Activated CD4-positive, alpha-beta T cell treated with anti-CD3 and anti-CD28 coated beads, Interleukin-2, amount 50 U/mL, for 1 hour (primary cell): ENCODE measurements at places on chromosomes 5 and 9.

GRCh38 chr9:134709512-134710270, 68.1 kb downstream of the COL5A1 start:
- DNase-seq: no peak

DNA sequence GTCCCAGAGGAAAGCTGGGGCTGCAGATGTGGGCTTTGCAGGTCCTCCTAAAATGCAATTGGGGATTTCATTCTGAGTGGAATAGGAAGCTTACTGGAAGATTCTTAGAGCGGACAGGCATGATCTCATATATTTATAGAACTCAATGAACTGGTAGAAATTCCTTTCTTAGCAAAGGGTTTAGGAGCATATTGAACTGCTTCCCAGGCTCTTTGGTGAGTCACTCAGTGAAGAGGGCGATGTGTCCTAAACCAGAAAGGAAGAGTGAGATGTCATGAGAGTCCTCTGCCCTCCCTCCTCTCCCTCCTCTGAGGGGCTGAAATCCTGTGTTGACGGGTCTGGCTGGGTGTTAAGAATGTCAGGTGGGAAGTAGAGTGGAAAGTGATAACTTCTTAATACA, 26.3 kb upstream of the SEMA6A start:
- no peak for DNase-seq

GRCh38 chr9:132424857-132425674, 15.1 kb downstream of the CFAP77 start:
- no peak for DNase-seq

DNA sequence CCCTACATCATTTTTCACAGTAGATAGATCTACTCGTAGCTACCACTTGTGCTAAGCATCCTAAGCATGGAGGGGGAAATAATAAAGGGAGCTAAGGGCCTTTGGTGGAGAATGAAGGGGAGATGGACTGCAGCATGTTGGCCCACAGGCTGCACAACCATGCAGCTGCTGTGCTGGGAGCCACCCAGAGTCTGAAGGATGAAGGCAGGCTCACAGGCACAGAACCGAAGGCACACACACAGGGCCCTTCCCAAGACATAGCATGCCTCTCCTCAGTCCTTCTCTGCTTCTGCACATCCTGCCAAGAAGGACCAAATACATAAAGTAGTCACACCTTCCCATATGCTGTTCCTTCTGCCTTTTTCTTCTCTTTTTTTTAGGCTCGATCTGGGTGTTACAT, 6.6 kb downstream of the FAM193B start:
- DNase-seq: no peak

DNA sequence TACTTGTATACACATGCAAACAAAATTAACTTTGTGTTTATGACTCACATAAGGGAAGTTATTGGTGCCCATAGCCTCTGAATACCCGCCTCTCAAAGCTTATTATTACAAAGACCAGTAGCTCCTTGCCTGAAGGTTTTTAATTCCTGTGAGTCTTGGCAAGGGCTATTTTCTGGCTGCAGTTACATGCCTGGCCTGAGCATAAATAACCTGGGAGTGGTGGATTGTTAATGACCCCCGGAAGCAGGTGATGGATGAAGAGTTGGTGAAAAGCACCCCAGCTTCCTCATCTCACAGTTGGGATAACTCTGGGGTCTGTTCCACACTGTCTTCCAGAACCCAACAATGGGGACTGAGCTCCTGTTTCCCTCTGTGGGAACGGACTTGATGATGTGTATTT, 594.5 kb downstream of the PDE4D start:
- no peak for DNase-seq

DNA sequence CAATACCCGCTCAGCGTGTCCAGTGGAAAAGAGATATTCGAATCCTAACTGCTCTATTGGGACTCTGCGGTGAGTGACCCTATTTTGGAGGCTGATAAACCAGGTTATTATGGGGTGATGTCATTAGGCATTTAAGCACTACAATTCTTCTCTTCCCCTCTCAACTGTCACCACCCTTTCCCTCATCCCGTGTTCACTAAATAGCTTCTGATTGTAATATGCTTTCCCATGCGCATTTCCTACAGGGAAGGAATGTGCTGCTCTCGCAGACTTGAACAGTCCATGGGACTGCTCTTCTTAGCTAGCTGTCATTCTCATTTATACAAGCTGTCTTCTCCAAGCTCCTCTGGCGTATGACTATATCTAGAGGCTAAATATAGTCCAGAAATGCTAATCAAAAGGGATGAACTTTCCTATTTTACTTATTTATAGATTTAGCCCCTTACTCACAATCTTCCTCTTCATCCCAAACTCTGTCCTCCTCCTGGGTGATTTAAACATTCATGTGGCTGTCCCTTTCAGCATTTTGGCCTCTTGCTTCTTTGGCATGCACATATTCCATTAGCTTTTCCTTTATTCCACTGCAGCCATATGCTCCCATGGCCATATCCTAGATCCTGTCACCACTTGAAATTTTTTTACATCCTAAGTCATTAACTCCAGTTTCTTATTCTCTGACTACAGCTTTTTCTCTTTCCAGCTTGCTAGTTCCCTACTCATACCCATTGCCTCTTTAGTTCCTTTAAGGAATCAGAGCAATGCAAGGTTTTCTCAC, 39.6 kb upstream of the CSNK1G3 start:
- DNase-seq: no peak

- DNase-seq: no peak
Measured at GRCh38 chr5:2306711-2307110, 424.0 kb upstream of the IRX4 start.

GRCh38 chr5:67262206-67262605, 65.6 kb upstream of the CD180 start:
- no peak for DNase-seq

- DNase-seq: no peak
Measured at GRCh38 chr9:69893057-69893456, 72.4 kb downstream of the CFAP95 start.

GRCh38 chr5:133065471-133065870, 13.7 kb downstream of the HSPA4 start:
- no peak for DNase-seq

GRCh38 chr9:127490535-127491230, 39.4 kb downstream of the LRSAM1 start:
- DNase-seq: no peak

DNA sequence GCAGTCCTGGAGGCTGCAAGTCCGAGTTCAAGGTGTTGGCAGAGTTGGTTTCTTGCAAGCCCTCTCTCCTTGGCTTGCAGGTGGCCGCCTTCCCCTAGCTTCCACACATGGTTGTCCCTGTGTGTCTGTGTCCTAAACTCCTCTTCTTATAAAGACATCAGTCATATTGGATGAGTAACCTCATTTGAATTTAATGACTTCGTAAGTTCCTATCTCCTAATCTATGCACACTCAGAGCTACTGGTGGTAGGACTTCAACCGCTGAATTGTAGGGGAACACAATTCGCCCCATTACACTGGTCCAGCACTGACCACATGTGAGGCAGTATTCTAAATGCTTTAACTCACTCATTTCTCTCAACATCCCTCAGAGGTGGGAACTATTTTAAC, 25.9 kb upstream of the ADAMTS2 start:
- DNase-seq: no peak

DNA sequence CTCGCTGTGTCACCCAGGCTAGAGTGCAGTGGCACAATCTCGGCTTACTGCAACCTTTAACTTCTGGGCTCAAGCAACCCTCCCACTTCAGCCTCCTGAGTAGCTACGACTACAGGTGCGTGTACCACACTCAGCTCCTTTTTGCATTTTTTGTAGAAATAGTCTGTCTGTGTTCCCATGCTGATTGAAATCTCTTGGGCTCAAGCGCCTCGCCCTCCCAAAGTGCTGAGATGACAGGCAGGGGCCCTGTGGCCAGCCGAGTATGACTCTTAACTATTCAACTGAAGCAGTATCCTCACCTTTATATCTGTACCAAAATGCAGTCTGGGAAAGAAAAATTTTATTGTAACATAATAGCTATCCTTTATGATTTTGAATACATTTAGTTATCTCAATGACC, 12.2 kb upstream of the NIM1K start:
- no peak for DNase-seq

- DNase-seq: no peak
Measured at GRCh38 chr5:166507810-166508425, 1783.5 kb upstream of the WWC1 start.

DNA sequence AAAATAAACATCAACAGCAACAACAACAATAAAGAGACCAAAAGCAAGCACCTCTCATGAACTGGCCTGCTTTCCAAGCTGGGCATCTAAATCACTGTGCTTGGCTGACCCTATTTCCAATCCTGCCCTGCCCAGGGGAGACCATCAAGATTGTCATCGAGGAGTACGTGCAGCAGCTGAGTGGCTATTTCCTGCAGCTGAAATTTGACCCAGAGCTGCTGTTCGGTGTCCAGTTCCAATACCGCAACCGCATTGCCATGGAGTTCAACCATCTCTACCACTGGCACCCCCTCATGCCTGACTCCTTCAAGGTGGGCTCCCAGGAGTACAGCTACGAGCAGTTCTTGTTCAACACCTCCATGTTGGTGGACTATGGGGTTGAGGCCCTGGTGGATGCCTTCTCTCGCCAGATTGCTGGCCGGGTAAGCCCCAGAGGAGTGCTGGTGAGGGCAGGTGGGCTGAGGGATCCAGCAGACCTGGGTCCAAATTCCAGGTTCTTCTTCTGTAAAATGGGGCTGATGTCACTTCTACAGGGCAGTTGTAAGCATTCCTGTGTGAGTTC, 15.6 kb downstream of the PTGS1 start:
- no peak for DNase-seq

DNA sequence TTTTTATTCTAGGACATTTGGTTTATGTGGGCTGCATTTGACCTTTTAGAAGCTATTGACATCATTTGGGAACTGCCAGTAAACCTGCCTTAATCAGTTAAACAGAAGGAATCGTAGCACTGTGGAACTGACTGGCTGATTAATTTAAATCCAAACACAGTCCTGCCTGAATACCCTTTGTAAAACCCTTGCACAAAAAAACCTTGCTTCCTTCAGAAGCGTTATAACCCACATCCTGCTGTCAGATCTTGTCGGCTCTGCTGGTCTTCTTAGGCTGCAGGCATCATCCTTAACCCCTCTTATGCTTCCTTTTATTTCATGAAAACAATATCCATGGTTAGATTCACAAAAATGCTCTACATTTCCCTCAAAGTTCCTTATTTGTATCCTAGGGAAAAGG, 46.3 kb downstream of the PAM start:
- no peak for DNase-seq

- no peak for DNase-seq
Measured at GRCh38 chr9:135991771-135992170, 30.6 kb upstream of the UBAC1 start.

DNA sequence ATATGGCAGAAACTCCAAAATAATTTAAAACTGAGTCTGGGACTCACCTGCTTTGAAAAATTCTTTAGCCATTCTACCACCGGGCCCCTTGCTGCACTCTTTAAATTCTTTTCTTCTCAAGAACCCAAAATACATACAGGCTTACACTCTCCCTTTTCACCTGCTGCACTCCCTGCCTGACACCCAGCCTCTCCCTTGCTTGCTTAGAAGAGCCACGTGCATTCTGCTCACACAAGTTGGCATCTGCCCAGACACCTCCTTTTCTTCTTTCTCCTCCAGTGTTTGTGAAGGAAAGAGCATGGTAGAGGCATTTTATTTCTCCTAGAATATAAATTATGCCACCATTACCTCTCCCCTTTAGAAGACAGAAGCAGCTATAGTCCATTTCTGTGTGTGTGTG, 39.0 kb upstream of the AOPEP start:
- no peak for DNase-seq

DNA sequence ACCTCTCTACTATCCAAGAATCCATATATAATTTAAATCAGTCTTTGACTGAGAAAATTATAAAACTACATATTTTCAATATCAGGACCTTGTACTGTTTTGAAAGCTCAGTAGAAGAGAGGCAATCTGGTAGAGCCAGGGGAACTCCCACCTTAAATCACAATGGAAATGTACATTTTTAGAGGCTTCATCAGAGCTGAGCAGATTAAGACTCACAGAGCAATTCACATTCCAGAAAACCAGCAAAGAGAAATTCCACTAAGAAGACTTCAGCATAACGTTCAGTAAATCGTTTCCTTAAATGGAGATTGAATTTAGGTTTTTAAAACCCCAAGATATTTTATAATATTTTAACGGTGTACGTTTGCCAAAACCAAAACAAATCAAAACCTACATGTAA, 227.8 kb upstream of the TRPM3 start:
- DNase-seq: no peak

DNA sequence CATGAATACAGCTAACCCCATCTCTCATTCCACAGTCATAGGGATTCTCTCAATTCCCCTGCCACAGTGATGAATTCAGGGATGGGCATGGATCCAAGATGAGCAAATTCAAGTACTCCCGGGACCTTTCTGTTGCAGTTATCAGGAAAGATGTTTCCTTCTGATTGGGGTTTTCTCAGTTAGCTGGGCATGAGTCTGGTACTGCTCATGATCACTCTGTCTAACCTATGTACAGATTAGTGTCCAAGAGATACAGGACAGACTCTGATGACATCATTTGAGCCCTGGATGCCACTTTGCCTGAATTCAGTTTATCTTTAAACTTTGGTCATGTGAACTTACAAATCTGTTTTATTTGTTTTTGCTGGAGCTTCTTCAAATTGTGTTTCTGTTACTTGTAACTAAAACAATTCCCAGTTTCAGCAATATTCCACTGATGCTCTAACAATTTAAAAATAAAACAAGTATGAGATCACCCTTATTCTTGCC, 257.7 kb upstream of the KLF9 start:
- DNase-seq: no peak

GRCh38 chr5:5787373-5787772, 364.9 kb downstream of the ICE1 start:
- no peak for DNase-seq

GRCh38 chr9:38641985-38642864, 21.8 kb upstream of the ANKRD18A start:
- no peak for DNase-seq

DNA sequence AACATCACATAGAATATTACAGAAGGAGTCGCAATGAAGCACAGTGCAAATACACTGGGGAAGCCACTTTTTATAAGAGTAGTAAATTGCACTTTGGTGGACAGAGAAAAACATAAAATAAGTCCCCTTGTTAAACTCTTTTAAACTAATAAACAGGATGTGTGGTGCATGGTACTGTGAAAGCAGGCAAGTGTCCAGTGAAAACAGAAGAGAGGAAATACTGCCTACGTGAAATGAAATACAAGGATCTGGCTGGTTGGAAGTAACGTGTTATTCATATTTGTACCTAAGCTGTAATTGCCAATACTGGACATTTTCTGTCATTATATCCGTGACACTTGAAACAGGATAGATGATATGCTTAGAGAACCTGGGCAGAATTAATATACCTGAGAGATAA, 191.9 kb upstream of the SLC27A6 start:
- DNase-seq: no peak

DNA sequence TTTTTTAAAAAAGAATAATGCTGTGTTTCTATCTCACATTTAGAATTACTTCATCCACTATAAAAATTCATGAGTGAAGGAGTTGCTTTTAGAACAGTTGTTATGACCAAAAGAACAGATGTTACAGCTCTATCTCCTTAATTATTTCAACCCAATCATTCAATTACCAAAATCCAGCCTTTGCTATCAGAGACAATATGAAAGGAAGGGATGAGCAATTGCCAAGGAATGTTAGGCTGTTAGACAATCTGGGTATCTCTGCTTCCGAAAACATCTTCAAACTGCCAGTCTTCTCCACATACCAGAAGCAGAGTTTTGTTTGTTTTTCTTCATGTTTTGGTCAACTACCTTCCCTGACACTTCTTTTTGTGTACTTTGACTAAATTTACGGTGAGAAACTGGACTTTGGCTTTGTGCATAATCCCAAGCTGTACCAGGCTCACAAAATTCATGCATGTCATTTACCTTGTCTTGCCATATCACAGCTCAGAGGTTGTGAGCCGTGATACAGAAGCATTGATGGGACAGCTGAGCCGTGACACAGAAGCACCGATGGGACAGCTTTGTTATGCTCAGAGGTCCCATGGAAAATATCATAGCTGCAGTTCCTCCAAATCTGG, 405.5 kb downstream of the KIF4B start:
- DNase-seq: no peak
